ENCODE measurements at places on chromosomes 11 and 22. TPM values are rescaled to one million over a fixed set of nuclear protein-coding genes. Genes with fewer than 3 reads are reported as not detected.
A peak's percentile ranks its signal among the peaks of the same experiment; 100 is the strongest.

BUD13 gene
- total RNA-seq: 28.6 TPM

- peaks cover 29% of the 10 kb centered on the region for H3K36me3 ChIP-seq
- no peak overlapping the region for H3K4me3 ChIP-seq
- H3K4me1 ChIP-seq: peaks cover 27% of the 10 kb centered on the region
- no peak for DNase-seq
- no peak overlapping the region for H3K27ac ChIP-seq
These were observed 18.4 kb downstream of the FDX1 start for GRCh38 chr11:110447897-110448745.

GRCh38 chr11:68432874-68433273 lies 27.7 kb upstream of the PPP6R3 start:
- H3K4me3 ChIP-seq: no peak overlapping the region
- H3K27me3 ChIP-seq: no peaks in the 10 kb centered on the region
- no peak for DNase-seq
- H3K27ac ChIP-seq: no peak overlapping the region

DNA sequence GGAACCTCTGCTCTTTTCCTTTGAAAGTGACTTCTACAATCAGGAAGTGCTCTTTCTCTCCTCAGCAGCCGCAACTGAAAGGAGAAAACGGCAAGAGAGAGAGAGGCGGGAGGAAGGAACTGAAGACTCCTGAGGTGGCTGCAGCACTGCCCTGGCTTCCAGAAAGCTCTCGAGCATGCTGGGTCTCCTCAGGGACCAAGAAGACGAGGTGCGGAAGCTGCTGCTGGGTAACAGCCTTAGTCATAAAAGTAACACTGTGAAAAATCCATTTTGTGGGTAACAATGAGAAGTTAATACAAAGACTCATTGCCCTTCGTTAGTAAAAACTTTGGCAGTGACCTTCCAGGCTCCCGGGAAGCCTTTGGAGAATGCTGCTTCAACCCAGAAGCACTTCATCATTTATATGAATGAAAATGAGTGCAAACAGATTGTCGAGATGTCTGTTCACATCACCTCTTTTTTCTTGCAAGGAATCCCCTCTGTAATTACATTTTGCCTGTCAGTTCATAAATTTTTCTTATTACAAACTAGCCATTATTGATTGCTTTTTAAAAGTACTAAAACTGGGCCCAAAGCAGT lies 473.4 kb downstream of the SOX6 start:
- no peaks in the 10 kb centered on the region for H3K4me1 ChIP-seq
- no peak overlapping the region for H3K4me3 ChIP-seq
- H3K27me3 ChIP-seq: peaks cover 5% of the 10 kb centered on the region
- no peak for DNase-seq

DNA sequence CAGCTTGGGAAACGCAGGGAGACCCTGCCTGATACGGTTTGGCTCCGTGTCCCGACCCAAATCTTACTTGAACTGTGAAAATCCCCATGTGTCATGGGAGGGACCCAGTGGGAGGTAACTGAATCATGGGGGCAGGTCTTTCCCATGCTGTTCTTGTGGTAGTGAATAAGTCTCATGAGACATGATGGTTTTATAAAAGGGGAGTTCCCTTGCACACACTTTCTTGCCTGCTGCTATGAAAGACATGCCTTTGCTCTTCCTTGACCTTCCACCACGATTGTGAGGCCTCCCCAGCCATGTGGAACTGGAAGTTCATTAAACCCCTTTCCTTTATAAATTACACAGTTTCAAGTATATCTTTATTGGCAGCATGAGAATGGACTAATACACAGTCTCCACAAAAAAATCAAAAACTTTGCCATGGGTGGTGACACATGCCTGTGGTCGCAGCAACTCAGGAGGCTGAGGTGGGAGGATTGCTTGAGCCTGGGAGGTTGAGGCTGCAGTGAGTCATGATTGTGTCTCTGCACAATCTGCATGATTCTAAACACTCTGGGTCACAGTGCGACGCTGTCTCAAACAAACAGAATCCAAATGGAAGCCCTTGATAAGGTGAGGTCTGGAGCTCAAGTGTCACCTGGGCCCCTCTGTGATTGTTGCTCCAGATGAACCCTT lies 34.9 kb downstream of the SYN3 start:
- H3K4me1 ChIP-seq: peaks cover 4% of the 10 kb centered on the region
- no peak overlapping the region for H3K4me3 ChIP-seq
- no peaks in the 10 kb centered on the region for H3K36me3 ChIP-seq
- no peak overlapping the region for H3K27ac ChIP-seq

SLC22A6 gene
- total RNA-seq: not detected

SCN2B gene
- not detected for total RNA-seq

DNA sequence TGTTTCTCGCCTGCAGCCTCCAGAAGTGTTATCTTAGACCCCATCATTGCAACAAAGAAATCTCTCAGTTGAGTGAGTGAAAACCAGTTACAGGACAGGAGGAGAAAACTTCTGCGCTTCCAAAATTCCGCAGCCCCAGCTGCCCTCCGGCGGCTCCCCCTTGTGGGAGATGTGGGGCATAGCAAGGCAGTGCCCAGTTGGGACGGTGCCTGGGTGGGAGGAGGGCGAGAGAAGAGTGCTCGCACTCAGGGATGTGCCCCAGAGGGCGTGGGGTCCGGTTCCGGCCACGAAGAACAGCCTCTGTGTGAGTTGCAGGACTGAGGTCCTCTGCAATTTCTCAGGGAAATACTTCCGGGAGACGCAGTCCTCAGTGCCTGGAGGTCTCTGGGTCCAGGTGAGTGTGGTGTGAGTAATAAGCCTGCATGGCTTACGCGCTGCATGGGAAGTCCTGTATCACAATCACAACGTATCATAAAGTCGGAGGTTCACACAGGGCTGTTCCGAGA lies 87.0 kb upstream of the BLID start:
- no peaks in the 10 kb centered on the region for H3K36me3 ChIP-seq
- H3K27me3 ChIP-seq: peaks cover 31% of the 10 kb centered on the region
- H3K4me3 ChIP-seq: no peak overlapping the region
- H3K4me1 ChIP-seq: no peaks in the 10 kb centered on the region
- H3K27ac ChIP-seq: no peak overlapping the region

APOA5 gene
- not detected for total RNA-seq

DNA sequence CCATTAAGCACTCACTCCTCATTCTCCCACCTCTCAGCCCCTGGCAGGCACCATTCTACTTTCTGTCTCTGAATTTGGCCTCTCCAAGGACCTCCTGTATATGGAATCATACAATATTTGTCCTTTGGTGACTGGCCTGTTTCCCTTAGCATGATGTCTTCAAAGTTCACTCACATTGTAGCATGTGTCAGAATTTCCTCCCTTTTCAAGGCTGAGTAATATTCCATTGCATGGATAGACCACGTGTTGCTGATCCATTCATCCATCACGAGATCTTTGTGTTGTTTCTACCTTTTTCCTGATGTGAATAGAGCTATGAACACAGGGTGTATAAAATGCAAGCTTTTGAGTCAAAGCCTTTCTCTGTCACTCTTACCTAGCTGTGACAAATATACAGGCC lies 11.6 kb downstream of the FADS2 start:
- no peak overlapping the region for H3K27ac ChIP-seq
- H3K4me1 ChIP-seq: peaks cover 10% of the 10 kb centered on the region
- H3K36me3 ChIP-seq: peaks cover 52% of the 10 kb centered on the region
- no peak for DNase-seq

- peaks cover 5% of the 10 kb centered on the region for H3K27me3 ChIP-seq
- peaks cover 10% of the 10 kb centered on the region for H3K4me1 ChIP-seq
- H3K4me3 ChIP-seq: no peak overlapping the region
- H3K36me3 ChIP-seq: no peaks in the 10 kb centered on the region
- H3K27ac ChIP-seq: no peak overlapping the region
- no peak for DNase-seq
These were observed 177.3 kb downstream of the DBX1 start for GRCh38 chr11:19982774-19983495.

PPP1CA gene
- 249 TPM for total RNA-seq

MYBPC3 gene
- not detected for total RNA-seq

- DNase-seq: peak; percentile 92
- no peaks in the 10 kb centered on the region for H3K27me3 ChIP-seq
- peaks cover 70% of the 10 kb centered on the region for H3K4me1 ChIP-seq
These were observed 123.6 kb downstream of the ABTB2 start for GRCh38 chr11:34234086-34234740.

GRCh38 chr11:88491674-88492073 lies 154.1 kb upstream of the CTSC start:
- DNase-seq: no peak
- no peak overlapping the region for H3K27ac ChIP-seq

DNA sequence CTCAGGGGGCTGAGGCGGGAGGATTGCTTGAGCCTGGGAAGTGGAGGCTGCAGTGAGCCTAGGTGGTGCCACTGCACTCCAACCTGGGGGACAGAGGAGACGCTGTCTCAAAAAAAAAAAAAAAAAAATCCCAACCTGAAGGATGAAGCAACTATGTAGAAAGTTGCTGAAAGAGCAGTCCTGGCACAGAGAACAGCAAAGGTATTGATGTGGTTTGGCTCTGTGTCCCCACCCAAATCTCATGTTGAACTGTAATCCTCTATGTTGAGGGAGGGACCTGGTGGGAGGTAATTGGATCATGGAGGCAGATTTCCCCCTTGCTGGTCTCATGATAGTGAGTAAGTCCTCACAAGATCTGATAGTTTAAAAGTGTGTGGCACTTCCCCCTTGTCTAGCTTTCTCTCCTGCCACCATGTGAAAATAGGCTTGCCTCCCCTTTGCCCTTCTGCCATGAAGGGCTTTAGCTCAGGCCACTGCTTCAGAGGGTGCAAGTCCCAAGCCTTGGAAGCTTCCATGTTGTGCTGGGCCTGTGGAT lies 10.7 kb upstream of the SERPING1 start:
- no peak for DNase-seq
- H3K27ac ChIP-seq: no peak overlapping the region
- H3K36me3 ChIP-seq: no peaks in the 10 kb centered on the region
- peaks cover 6% of the 10 kb centered on the region for H3K4me1 ChIP-seq

- H3K36me3 ChIP-seq: no peaks in the 10 kb centered on the region
- H3K27ac ChIP-seq: no peak overlapping the region
- peaks cover 2% of the 10 kb centered on the region for H3K4me1 ChIP-seq
These were observed 37.4 kb downstream of the COMMD9 start for GRCh38 chr11:36251823-36252222.

CECR2 gene
- 0.11 TPM for total RNA-seq

P2RX6 gene
- total RNA-seq: 0.22 TPM

SYT7 gene
- not detected for total RNA-seq

DNA sequence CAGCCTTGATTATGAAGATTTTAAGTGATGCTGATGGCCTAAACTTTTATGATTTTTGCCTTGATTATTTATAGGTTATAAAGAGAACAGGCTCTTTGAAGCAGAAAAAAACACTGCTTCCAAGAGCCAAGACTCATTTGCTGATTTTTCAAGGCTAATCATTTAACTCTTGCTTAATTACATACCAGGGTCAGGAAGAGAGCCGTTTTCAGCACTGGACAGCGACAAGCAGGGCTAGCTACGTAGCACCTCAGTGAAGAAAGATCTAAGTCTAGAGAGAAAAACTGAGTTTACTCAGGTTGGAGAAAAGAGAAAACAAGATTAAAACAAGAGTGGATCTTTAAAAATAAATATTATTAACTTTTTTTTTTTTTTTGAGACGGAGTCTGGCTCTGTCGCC lies 615.4 kb upstream of the B3GAT1 start:
- H3K36me3 ChIP-seq: no peaks in the 10 kb centered on the region
- H3K27me3 ChIP-seq: peaks cover 10% of the 10 kb centered on the region
- H3K4me1 ChIP-seq: no peaks in the 10 kb centered on the region
- no peak overlapping the region for H3K4me3 ChIP-seq
- peak; percentile 41 for DNase-seq

SLC17A6 gene
- not detected for total RNA-seq

- no peaks in the 10 kb centered on the region for H3K36me3 ChIP-seq
- no peak for DNase-seq
- H3K27me3 ChIP-seq: no peaks in the 10 kb centered on the region
- H3K4me1 ChIP-seq: no peaks in the 10 kb centered on the region
These were observed 16.9 kb upstream of the BID start for GRCh38 chr22:17791196-17791595.

- no peaks in the 10 kb centered on the region for H3K27me3 ChIP-seq
- no peak for DNase-seq
- no peak overlapping the region for H3K4me3 ChIP-seq
- no peaks in the 10 kb centered on the region for H3K36me3 ChIP-seq
- H3K27ac ChIP-seq: no peak overlapping the region
These were observed 5.7 kb downstream of the ZFTA start for GRCh38 chr11:63762654-63763495.

- DNase-seq: peak; percentile 67
- peaks cover 60% of the 10 kb centered on the region for H3K4me1 ChIP-seq
- peak overlapping the region; percentile 95 for H3K27ac ChIP-seq
- peaks cover 70% of the 10 kb centered on the region for H3K36me3 ChIP-seq
- H3K27me3 ChIP-seq: no peaks in the 10 kb centered on the region
- H3K4me3 ChIP-seq: peak overlapping the region; percentile 75
These were observed 953 bp upstream of the PACS1 start for GRCh38 chr11:66068923-66069714.

SLC25A22 gene
- total RNA-seq: 36.7 TPM

DNA sequence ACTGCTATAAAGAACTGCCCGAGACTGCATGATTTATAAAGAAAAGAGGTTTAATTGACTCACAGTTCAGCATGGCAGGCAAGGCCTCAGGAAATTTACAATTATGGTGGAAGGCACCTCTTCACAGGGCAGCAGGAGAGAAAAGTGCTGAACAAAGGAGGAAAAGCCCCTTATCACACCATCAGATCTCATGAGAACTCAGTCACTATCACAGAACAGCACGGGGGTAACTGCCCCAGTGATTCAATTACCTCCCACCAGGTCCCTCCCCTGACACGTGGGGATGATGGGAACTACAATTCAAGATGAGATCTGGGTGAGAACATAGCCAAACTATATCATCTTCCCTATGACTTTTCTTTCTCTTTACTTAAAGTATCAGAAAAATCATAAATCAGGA lies 104.0 kb upstream of the SYN3 start:
- H3K36me3 ChIP-seq: no peaks in the 10 kb centered on the region
- H3K4me3 ChIP-seq: no peak overlapping the region
- H3K27ac ChIP-seq: no peak overlapping the region
- DNase-seq: no peak

POTEH gene
- not detected for total RNA-seq

LARGE2 gene
- 0.70 TPM for total RNA-seq

DNA sequence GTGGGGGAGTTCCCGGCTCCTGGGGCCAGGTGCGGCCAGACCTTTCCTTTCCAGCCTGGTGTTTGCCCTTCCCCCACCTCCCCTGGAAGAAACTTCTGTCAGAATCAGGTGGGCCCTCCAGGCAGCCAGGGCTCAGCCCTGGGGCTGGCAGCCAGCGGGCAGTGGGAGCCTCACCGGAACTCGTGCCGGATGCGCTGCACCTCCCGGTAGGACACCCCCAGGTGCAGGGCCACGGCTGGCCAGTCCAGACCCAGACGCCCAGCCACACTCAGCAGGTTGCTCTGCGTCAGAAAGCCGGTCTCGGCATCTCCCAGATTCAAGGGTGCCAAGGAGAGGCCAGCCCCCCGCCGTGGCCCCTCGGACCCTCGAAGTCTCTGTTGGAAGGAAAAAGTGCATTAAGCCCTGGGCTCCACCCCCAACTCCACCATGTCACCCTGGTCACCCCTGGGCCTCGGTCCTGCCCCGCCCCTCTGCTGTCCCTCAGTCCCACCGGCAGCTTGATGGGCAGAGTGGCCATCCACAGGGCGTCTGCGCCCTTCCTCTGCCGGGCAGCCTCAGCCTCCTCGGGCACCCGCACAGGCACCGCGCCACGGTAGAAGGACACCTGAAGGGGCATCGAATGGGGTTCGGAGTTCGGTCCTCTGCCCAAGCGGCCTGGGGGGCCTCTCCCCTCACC lies 1.7 kb upstream of the SLC25A22 start:
- peaks cover 2% of the 10 kb centered on the region for H3K36me3 ChIP-seq
- H3K4me3 ChIP-seq: no peak overlapping the region
- no peak overlapping the region for H3K27ac ChIP-seq
- DNase-seq: no peak
